ENCODE measurements at places on chromosomes 7 and 10. TPM values are rescaled to one million over a fixed set of nuclear protein-coding genes. Genes with fewer than 3 reads are reported as not detected.

- no peak for DNase-seq
Observed at GRCh38 chr10:8075282-8076260, 21.1 kb downstream of the GATA3 start.

GRCh38 chr7:38215115-38215514 lies 37.1 kb downstream of the STARD3NL start:
- no peak for DNase-seq

- peak; percentile 92 for DNase-seq
Observed at GRCh38 chr10:68074775-68075549, at the start of gene HERC4. TSS of gene HERC4 (minus strand) at chr10:68075283. CDS start at chr10:68073108, 2,175 bp downstream.

DNAJC12 gene
- total RNA-seq, result 40.8 TPM

HABP2 gene
- total RNA-seq, result not detected

All from activated CD8-positive, alpha-beta memory T cell treated with anti-CD3 and anti-CD28 coated beads, Interleukin-2, amount 10 ng/mL, durations not matched to agents 7 days and 5 days (primary cell).